ENCODE measurements at places on chromosomes 4 and X. TPM values are rescaled to one million over a fixed set of nuclear protein-coding genes. Genes with fewer than 3 reads are reported as not detected.
A peak's percentile ranks its signal among the peaks of the same experiment; 100 is the strongest.

- no peak for DNase-seq
Measured at GRCh38 chrX:105323928-105324327, 103.4 kb upstream of the TEX13A start.

DNA sequence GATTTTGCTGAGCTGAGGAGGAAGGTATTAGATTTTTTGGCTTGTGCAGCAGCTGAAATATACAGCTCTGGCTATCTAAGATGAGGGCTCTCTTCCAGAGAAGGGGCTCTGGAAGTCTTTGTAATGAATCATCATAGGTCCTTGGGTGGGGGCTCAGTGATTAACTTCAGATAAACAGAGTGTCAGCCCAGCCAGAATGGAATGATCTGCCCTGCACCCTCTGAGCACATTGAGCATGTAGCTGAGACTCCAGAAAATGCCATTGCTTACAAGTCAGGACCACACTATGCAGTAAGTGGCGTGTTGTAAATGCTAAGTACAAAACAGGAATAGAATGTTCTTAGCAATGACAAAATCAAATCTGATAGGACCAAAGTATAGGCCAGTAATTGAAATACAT lies 836.0 kb downstream of the PDHA2 start:
- DNase-seq, result no peak

GRCh38 chrX:53599781-53600396 lies 86.6 kb downstream of the HUWE1 start:
- DNase-seq, result no peak

GRCh38 chrX:16454926-16455325 lies 195.0 kb upstream of the S100G start:
- no peak for DNase-seq

- DNase-seq, result no peak
Measured at GRCh38 chrX:107768051-107768450, 7.5 kb downstream of the TSC22D3 start.

DNA sequence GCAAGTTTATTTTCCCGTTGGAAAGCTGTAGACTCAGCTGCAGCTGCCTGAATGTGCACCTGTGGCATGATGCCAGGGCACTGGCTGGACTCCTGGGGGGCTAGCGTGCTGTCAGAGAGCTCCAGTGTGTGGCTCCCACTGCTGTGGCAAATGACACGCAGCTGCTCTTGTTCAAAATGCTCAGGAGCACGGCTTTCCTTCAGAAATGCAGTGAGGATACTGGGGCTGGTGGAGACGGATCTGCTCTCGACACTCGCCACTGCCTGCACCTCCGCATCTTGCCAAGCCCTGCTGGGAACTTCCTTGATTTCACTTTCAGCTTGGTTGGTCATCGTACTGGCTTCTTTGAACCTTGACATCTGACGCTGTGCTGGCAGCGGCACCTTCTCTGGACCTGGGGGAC lies 58.7 kb downstream of the GPRIN3 start:
- no peak for DNase-seq

GRCh38 chrX:39058724-39059123 lies 257.5 kb downstream of the MID1IP1 start:
- no peak for DNase-seq

DNA sequence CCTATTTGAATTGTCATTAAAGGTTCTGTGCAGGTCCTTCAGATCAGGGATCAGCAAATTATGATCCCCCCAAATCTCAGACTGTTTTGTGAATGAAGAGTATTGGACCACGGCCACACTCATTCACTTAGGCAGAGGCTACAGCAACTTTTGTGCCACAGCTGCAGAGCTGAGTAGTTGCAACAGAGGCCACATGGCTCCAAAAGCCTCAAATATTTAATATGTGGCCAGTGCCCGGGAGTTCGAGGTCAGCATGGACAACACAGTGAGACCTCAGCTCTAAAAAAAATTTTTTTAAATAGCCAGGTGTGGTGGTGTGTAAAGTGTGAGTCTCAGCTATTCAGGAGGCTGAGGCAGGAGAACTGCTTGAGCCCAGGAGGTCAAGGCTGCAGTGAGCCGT lies 100.7 kb downstream of the NSUN7 start:
- no peak for DNase-seq

DNA sequence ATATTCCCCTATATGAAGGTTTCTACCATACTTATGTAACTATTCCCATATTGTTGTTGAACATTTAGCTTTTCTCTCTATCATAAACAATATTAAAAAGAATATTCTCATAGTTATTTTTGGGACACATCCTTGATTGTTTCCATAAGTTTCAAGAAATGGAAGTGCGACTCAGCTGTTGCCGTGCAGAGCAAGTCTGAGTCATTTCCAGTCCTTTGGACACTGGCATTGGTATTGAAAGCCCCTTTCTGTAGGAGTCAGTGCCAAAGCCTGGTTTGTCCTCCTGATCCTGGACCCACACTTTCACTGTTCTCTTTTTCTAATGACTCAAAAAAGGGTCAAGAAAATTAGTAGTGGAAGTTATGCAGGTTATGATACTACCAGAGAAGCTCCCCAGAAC lies 108.3 kb upstream of the DIAPH2 start:
- no peak for DNase-seq

- peak; percentile 64 for DNase-seq
Measured at GRCh38 chrX:24260842-24261550, 52.9 kb downstream of the SUPT20HL2 start.

GRCh38 chrX:47583240-47583861 lies 1.1 kb downstream of the TIMP1 start:
- DNase-seq, result no peak

DNA sequence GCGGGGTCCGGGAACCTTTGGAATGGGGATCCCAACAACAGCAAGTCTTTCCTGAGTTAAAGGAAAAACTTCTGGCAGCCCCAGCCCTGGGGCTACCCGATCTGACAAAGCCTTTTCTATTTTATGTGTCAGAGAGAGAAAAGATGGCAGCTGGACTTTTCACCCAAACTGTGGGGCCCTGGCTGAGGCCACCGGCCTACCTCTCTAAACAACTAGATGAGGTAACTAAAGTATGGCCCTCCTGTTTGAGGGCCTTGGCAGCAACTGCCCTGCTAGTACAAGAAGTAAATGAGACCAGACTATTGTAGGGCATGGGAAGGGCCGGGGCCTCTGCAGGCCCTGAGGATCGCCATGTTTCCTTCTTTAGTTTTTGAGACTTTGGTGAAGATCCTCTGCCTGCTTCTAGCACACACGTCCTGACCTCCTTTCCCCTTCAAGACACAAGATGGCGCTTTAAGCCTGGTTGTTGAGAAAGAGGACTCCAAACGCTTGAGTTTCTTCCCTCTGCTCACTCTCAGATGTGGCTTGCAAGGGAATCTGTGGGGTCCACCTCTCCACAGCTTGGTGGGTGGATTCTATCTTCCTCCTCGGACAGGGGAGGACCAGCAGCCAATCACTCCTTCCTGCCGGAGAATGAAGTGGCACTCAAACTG lies 18.5 kb upstream of the DRD5 start:
- DNase-seq, result peak; percentile 88

- DNase-seq, result no peak
Measured at GRCh38 chr4:92843784-92844183, 540.0 kb downstream of the GRID2 start.

GRCh38 chrX:154734061-154734781 lies 16.7 kb downstream of the GAB3 start:
- no peak for DNase-seq

DNA sequence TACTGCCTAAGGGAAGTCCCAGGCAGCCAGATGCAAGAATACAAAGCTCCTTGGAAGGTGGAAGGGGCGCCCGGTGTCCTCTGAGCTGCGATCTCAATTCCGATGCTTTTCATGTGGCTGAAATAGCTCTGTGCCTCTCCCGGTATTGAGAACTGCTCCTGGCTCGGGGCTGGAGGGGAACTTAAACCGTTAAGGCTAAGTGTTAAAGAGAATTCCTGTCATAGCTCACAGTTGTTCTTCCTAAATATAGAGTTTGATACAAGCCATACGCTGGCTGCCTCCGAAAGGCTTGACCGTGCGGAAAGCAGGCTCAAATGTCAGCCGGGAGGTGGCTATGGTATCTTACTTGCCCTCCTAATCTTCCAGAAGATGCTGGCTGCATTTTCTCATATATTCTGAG lies at the start of gene SMPX:
Gene SMPX (minus strand): TSS at position 157 of the 400 bp plus-strand sequence. CDS start 3,826 bp downstream, outside the sequence.
- DNase-seq, result no peak

- DNase-seq, result no peak
Measured at GRCh38 chr4:148737061-148737770, 295.0 kb upstream of the NR3C2 start.

DNA sequence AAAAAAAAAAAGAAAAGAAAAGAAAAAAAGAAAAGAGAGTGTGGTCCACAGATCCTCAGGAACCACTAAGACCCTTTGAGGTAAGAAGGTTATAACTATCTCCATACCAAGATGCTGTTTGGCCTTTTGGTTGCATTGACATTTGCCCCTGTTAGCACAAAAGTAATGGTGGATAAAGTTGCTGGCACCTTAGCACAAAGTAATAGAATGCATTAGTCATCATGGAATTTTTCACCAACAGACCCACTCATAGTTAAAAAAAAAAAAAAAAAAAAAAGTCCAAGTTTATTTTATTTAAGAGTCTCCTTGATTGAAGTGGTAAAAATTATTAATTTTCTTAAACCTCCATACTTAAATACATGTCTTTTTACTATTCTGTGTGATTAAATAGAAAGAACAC lies 78.4 kb upstream of the RBPJ start:
- no peak for DNase-seq

DNA sequence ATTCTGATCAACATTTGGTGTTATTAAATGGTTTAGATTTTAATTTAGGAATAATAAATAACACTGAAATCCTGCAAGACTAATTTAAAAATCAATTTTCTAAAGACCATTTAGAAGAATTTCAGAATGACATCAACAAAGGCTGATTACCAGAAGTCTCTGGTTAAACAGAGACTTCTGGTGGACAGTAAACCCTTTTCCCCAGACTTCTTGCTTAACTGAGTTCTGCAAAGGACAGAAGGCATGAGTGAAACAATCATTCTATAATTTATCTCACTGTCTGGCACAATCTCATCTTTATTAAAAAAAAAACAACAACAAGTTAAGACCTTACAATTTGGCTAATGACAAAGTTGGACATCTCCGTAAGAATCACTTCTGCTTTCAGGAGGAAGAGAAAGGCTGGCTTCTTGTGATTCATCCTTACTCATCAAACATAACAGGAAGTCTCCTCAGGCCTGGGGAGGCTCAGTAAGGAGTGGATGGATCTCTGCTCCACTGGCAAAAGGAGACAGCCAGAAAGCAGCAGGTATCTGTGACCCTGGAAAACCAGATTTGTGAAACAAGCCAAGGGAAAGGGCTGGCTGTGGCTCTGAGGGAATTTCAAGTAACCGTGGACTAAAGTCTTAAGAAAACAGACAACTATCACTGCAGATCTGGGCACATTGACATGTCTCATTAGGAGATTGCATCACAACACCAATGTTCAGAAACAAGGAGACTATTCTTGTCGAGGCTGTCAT lies 908 bp upstream of the TLR6 start:
- peak; percentile 80 for DNase-seq

Gene PRDM8
- 0.05 TPM for total RNA-seq

Gene NPNT
- total RNA-seq, result not detected

Gene ARX
- 0.56 TPM for total RNA-seq

Gene COX7B
- 701 TPM for total RNA-seq

Gene IQCM
- not detected for total RNA-seq

Gene HAND2
- 3.8 TPM for total RNA-seq

Gene NLGN4X
- total RNA-seq, result 0.67 TPM

Gene TMEM47
- 0.16 TPM for total RNA-seq

Gene RS1
- total RNA-seq, result 0.08 TPM

Gene SYNPO2
- 0.32 TPM for total RNA-seq

Gene SLC10A6
- not detected for total RNA-seq

Gene RPL39
- total RNA-seq, result 2,526 TPM

Gene SSX1
- 1.0 TPM for total RNA-seq

Gene PTPN13
- 54.6 TPM for total RNA-seq

Gene RAB33A
- total RNA-seq, result 0.18 TPM

All from SK-MEL-5 (cell line).